ENCODE measurements at places on chromosomes 1 and 21.

DNA sequence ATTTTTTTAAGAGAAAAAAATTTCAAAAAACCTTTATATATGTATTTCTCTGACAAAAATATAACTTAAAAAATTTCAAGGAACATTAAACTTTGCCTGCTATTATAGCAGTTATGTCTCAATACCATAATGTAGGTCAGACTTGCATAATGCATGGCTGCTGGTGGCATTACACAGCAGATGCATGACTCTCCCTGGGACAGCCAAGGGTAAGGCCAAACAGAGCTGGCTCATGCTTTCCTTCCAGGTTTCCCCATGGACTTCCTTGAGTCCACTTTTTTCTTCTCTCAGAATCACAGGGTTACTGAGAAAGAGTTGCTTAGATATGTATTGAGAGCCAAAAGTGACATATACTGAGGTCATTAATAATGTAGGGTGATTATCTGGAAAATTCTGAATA is 43.7 kb downstream of the RHOU start:
- H3K27me3 ChIP-seq: no peaks in the 10 kb centered on the region
- H3K4me1 ChIP-seq: peaks cover 10% of the 10 kb centered on the region
- no peak overlapping the region for H3K4me3 ChIP-seq
- no peak overlapping the region for H3K27ac ChIP-seq
- no peak for DNase-seq

DNA sequence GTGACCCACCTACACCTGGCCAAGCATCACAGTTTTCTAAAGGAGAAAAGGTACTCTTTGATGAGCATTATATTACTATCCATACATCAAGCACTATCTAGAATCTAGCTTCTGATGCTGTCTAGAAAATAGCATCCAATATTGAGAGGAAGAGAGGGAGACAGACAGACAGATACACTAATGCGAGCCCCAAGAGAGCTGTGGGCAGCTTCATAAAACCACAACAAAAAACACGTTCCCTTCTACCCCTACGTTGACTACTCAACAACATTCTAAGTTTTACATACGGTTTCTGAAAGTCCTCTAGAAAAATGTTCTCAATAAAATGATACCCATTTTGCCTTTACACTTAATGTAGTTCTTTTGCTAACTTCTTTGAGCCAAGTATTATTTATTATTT is 221.8 kb downstream of the SLC45A1 start:
- no peaks in the 10 kb centered on the region for H3K36me3 ChIP-seq
- H3K27ac ChIP-seq: no peak overlapping the region
- H3K4me1 ChIP-seq: peaks cover 5% of the 10 kb centered on the region
- no peaks in the 10 kb centered on the region for H3K27me3 ChIP-seq
- no peak for DNase-seq

GRCh38 chr1:152871731-152872126 is 6.4 kb upstream of the SMCP start:
- no peaks in the 10 kb centered on the region for H3K36me3 ChIP-seq
- DNase-seq: no peak
- no peak overlapping the region for H3K4me3 ChIP-seq
- no peaks in the 10 kb centered on the region for H3K27me3 ChIP-seq
- no peaks in the 10 kb centered on the region for H3K4me1 ChIP-seq
- no peak overlapping the region for H3K27ac ChIP-seq

DNA sequence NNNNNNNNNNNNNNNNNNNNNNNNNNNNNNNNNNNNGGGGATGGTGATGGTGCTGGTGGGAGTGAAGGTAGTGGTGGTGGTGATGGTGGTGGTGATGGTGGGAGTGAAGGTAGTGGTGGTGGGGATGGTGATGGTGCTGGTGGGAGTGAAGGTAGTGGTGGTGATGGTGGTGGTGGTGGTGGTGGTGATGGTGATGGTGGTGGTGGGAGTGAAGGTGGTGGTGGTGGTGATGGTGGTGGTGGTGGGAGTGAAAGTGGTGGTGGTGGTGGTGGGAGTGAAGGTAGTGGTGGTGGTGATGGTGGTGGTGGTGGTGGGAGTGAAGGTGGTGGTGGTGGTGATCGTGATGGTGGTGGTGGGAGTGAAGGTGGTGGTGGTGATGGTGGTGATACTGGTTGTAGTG is 93.6 kb downstream of the CRYAA start:
- H3K4me3 ChIP-seq: no peak overlapping the region
- no peaks in the 10 kb centered on the region for H3K36me3 ChIP-seq
- H3K4me1 ChIP-seq: no peaks in the 10 kb centered on the region
- no peak overlapping the region for H3K27ac ChIP-seq
- no peaks in the 10 kb centered on the region for H3K27me3 ChIP-seq

GRCh38 chr1:231517076-231517475 is 11.4 kb upstream of the TSNAX start:
- no peak overlapping the region for H3K4me3 ChIP-seq
- no peaks in the 10 kb centered on the region for H3K27me3 ChIP-seq
- no peaks in the 10 kb centered on the region for H3K36me3 ChIP-seq
- DNase-seq: no peak
- H3K27ac ChIP-seq: no peak overlapping the region

DNA sequence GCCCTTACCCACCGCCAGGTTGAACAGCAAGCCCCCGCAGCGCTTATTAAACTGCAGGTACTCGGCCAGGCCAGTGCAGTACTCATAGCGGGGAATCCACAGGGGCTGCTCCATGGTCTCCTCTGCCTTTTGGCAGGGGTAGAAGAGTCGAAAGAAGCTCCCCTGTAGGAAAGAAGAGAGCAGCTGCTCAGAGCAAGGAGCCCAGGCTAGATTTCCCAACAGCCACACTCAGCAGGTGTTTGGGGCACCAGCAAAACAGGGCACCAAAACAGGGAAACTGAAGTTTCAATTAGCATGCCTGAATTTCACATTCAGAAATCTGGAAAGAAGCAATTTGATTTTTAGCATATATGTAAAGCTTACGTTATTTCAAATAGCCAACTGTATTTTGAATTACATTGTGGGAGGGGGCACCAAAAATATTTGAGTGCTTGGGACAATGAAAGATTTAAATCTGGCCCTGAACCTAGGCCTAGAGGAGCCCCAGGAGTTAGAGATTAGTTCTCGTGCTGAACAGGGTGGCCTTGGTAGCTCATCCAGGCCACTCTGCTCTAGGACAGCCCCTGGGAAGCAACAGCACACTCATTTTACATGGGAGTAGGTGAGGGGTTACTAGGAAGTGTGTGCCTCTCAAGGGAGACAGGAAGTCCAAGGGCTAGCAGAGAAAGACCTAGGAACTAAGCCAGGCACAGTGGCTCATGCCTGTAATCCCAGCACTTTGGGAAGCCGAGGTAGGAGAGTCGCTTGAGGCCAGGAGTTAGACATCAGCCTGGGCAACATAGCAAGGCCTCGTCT is 8.2 kb downstream of the PAFAH2 start:
- H3K4me1 ChIP-seq: no peaks in the 10 kb centered on the region
- H3K4me3 ChIP-seq: no peak overlapping the region
- H3K27me3 ChIP-seq: no peaks in the 10 kb centered on the region
- H3K36me3 ChIP-seq: no peaks in the 10 kb centered on the region
- no peak for DNase-seq
- H3K27ac ChIP-seq: no peak overlapping the region

- H3K27me3 ChIP-seq: no peaks in the 10 kb centered on the region
- no peak for DNase-seq
- no peak overlapping the region for H3K27ac ChIP-seq
- no peak overlapping the region for H3K4me3 ChIP-seq
Measured at GRCh38 chr1:2342384-2343022, 48.9 kb downstream of the MORN1 start.

GRCh38 chr1:66327588-66327987 is 206.4 kb upstream of the SGIP1 start:
- no peak overlapping the region for H3K4me3 ChIP-seq
- H3K27ac ChIP-seq: no peak overlapping the region
- no peaks in the 10 kb centered on the region for H3K27me3 ChIP-seq
- H3K4me1 ChIP-seq: peaks cover 19% of the 10 kb centered on the region
- H3K36me3 ChIP-seq: no peaks in the 10 kb centered on the region

GRCh38 chr1:6041432-6042062 is 4.1 kb upstream of the KCNAB2 start:
- H3K27ac ChIP-seq: no peak overlapping the region
- no peaks in the 10 kb centered on the region for H3K4me1 ChIP-seq
- H3K36me3 ChIP-seq: no peaks in the 10 kb centered on the region

GRCh38 chr1:212326541-212326940 is 41.3 kb downstream of the PPP2R5A start:
- DNase-seq: no peak
- no peak overlapping the region for H3K4me3 ChIP-seq
- no peaks in the 10 kb centered on the region for H3K36me3 ChIP-seq

GRCh38 chr1:2412773-2413494 is 570 bp upstream of the PEX10 start:
- no peaks in the 10 kb centered on the region for H3K36me3 ChIP-seq
- H3K4me1 ChIP-seq: peaks cover 34% of the 10 kb centered on the region
- DNase-seq: peak; percentile 26
- H3K27me3 ChIP-seq: peaks cover 7% of the 10 kb centered on the region
- H3K27ac ChIP-seq: peak overlapping the region; percentile 95

GRCh38 chr1:51926171-51926812 is 47.8 kb upstream of the NRDC start:
- H3K4me1 ChIP-seq: no peaks in the 10 kb centered on the region
- no peak for DNase-seq
- H3K27ac ChIP-seq: no peak overlapping the region
- H3K4me3 ChIP-seq: no peak overlapping the region

DNA sequence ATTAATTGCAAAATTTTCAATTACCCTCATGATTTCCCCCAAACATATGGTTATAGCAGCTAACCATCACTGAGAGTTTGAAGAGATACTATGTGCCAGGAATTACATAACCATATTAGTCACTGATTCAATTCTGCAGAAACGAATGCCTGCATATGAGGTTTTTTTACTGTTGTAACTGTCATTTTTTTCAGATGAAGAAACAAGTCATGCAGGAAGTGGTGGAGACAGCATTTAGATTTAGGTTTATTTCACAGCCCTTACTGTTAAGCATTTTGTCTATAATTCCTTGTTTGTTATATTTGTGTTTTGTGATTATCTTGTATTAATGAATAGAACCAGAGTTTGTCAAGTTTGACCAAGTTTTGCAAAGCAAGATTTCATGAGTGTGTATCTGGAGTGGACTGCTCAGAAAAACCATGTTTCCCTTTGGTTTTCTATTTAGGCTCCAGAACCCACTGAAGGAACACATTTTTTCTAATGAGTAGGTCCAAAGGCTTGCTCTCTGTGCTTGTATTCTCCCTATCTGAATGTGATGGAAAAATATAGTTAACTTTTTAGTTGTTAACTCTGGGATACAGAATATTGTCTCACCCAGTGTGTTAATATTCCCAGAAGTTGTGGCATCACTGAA is 308.5 kb upstream of the ADAMTS5 start:
- H3K27me3 ChIP-seq: no peaks in the 10 kb centered on the region
- DNase-seq: no peak
- no peaks in the 10 kb centered on the region for H3K36me3 ChIP-seq
- H3K4me1 ChIP-seq: no peaks in the 10 kb centered on the region

DNA sequence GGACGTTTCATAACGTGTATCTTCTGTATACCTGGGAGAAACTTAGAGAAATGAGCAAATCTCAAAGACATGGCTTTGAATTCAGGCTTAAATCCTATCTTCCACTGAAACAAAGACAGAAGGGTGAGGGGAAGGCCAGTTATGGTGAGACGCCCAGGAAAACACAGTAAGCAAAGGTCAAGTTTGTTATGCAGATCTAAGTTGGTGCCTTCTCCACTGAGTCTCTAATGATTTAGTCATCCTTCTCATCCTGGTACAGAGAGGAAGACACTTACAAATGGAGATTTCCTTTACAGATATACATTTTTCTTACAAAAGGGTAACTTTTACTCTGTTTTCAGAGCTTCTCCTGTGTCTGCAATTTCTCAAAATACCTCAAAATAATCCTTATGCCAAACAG is 64.4 kb downstream of the MAP3K7CL start:
- no peak for DNase-seq
- H3K27me3 ChIP-seq: no peaks in the 10 kb centered on the region
- H3K36me3 ChIP-seq: no peaks in the 10 kb centered on the region
- no peak overlapping the region for H3K4me3 ChIP-seq

- peaks cover 13% of the 10 kb centered on the region for H3K4me1 ChIP-seq
- peak overlapping the region; percentile 84 for H3K27ac ChIP-seq
- no peaks in the 10 kb centered on the region for H3K36me3 ChIP-seq
- DNase-seq: no peak
- no peaks in the 10 kb centered on the region for H3K27me3 ChIP-seq
- H3K4me3 ChIP-seq: no peak overlapping the region
Measured at GRCh38 chr1:45968941-45969666, 163.3 kb downstream of the PIK3R3 start.

GRCh38 chr1:21139601-21140000 is 37.1 kb downstream of the EIF4G3 start:
- H3K27ac ChIP-seq: no peak overlapping the region
- no peaks in the 10 kb centered on the region for H3K27me3 ChIP-seq
- H3K4me3 ChIP-seq: no peak overlapping the region
- H3K36me3 ChIP-seq: no peaks in the 10 kb centered on the region
- DNase-seq: no peak

GRCh38 chr1:192635041-192635440 is 906 bp upstream of the RGS13 start:
- no peaks in the 10 kb centered on the region for H3K4me1 ChIP-seq
- no peaks in the 10 kb centered on the region for H3K27me3 ChIP-seq
- no peaks in the 10 kb centered on the region for H3K36me3 ChIP-seq

- no peaks in the 10 kb centered on the region for H3K27me3 ChIP-seq
- no peaks in the 10 kb centered on the region for H3K4me1 ChIP-seq
- no peak overlapping the region for H3K4me3 ChIP-seq
- H3K36me3 ChIP-seq: no peaks in the 10 kb centered on the region
- H3K27ac ChIP-seq: no peak overlapping the region
- DNase-seq: no peak
Measured at GRCh38 chr21:24148461-24148860, 1458.8 kb downstream of the MRPL39 start.

DNA sequence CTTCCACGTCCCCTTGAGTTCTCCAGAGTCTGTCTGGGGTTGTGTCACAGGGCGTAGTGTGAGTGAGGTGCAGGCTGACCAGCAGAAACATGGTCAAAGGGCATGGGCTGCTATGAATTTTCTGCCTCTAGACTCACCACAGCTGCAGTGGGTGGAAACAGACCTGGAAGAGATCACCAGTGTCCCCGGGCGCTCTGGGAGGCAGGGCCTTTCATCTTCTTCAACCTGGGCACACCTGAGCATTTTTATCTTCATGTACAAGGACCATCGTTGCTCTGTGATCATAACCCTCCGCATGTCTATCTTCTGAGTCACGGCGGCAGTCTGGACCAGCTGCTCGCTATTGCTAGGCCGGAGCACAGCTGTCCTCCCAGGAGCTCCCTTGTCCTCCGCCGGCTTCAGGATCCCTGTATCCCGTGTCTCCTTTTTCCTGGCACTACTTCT is 29.6 kb downstream of the DEGS1 start:
- H3K27ac ChIP-seq: no peak overlapping the region
- H3K36me3 ChIP-seq: no peaks in the 10 kb centered on the region
- H3K4me3 ChIP-seq: no peak overlapping the region

Data from transverse colon (tissue), 4 donors.